NCI-H524 (cell line): ENCODE measurements at places on chromosomes 1 and 21.

DNA sequence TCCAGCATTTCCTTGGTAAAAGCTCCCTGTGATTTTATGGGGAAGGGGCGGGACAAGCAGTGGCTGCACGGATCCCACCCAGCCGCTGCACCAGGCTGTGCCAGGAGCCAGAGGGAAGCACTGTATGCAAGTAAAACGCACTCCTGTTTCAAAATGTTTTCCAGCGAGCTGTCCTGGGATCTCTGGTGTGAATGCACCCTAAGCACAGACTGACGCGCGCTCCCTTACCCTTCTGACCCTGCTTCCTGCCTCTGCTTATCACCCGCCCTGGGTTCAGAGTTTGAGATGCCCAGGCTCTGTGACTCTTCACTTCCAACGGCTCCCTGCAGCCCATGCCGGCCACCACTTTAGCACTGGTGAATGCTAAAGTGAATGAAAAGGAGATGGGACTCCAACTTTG lies 131.2 kb downstream of the RHOU start:
- no peak for DNase-seq

- no peak for DNase-seq
Measured at GRCh38 chr21:29130270-29130969, at the start of gene MAP3K7CL. MAP3K7CL (plus strand) TSS chr21:29130644; CDS start chr21:29133345, 2,701 bp downstream.

GRCh38 chr21:45634511-45635183 lies 8.9 kb upstream of the PCBP3 start:
- no peak for DNase-seq

- no peak for DNase-seq
Measured at GRCh38 chr1:17851056-17851455, 95.9 kb downstream of the ACTL8 start.

DNA sequence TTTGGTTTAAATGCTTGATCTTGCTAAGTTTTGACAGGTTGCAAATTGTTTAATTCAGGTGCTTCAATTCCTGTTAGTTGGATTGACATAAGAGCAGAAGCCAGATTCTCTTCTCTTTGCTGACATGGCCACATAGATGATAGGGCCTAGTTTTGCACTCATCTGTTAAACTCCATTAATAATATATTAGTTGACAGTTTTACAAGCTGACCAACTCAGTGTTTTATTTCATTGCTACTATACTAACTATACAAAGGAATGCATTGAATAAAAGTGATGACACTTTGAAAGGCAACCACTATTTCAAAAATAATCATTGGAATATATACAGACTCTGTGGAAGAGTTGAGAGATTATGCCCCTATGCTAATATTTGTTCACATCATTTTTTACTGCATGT lies 255.6 kb upstream of the DPYD start:
- DNase-seq: no peak

- DNase-seq: no peak
Measured at GRCh38 chr1:175630076-175630475, 113.3 kb downstream of the TNR start.

DNA sequence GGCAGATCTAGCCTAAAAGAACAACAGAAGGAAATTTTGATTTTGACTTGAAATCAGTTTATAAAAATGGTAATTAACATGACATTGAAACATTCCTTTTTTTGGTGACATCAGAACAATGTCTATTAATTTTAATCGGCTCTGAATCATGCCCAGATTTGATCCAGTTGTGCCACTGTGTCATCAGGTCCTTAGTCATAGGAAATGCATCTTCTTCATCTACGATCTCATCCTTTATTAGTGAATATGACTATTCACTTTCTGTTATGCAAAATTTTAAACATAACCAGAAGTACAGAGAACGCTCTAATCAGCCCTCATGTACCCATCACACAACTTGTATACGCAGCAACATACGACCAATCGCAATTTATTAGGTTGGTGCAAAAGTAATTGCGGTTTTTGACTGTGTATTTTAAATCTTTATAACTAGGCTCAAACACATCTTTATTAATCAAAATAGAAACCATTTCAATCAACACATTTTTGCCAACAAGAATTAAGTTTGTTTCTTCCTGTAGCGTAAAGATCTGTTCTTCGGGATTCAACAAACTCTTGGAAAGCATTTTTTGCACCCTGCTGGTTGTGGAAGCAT lies 40.3 kb upstream of the TLR5 start:
- DNase-seq: no peak

- no peak for DNase-seq
Measured at GRCh38 chr1:942864-943533, 16.1 kb downstream of the NOC2L start.

GRCh38 chr21:32978331-32979270 lies 47.1 kb upstream of the OLIG2 start:
- peak; percentile 71 for DNase-seq

DNA sequence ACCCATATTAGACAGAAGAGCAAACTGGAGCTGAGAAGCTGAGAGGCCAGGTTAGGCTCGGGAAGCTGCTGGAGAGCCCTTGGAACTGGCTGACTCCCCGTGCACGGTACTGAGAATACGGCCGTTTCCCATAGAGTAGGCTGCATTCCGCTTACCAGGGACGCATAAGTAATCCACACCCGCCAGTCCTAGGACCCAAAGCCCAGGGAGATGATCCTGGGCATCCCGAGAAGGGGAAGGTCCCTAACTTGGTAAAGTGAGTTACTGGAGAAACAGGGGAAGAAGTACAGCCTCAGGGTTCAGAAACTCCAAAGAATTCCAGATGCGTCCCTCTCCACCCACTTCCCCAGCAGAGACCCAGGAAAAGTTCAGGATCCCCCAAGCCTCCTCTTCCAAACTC lies 1.3 kb downstream of the LRRC38 start:
- peak; percentile 23 for DNase-seq

GRCh38 chr1:41623736-41624135 lies 139.3 kb upstream of the EDN2 start:
- DNase-seq: no peak

DNA sequence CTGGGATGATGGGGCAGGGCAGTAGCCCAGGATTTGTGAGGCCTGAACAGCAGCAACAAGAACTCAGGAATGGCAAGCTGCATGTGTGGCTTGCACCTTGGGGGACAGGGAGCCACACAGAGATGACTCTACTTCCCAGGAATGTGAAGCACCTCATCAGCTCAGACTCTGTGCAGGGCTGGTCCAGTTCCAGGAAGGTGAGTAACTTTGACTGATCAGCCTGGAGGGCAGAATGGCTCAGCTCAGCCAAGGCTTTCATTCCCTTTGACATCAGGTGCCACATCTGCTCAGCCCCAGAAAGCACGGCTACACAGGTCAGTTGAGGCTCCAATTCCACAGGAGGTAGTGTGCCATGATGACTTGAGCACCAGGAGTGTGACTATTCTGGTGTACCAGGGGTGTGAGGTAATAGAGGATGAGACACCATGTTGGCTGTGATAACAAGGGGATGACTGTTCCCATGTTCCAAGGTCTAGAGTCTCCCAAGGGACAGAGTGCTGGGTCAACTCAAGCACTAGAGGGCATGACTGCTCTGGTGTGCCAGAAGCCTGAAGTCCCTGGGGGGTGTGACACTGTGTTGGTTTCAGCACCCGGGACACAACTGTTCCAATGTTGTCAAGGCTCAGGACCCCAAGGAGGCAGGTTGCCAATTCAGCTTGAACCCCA lies 625.8 kb upstream of the ADGRL2 start:
- no peak for DNase-seq

- DNase-seq: no peak
Measured at GRCh38 chr1:75996196-75996595, 64.0 kb upstream of the ASB17 start.

DNA sequence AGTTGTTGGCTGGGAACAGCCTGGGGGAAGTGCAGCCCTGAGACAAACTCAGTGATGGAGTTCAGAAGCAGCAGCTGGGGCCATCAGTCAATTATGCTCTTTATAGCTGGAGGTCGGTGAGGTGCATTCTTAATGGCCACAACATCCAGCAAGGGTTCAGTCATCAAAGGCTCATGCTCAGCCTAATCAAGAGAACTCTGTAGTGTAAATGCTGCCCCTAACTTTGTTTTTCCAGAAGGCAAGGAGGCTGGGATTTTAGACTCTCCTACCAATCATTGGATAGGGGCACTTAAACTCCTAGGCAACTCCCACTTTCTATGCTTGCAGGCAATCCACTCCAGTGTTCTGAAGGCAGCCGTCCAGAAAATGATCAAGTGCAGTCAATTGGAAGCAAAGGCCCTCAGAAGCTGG lies 15.0 kb upstream of the RGS4 start:
- no peak for DNase-seq

GRCh38 chr1:108502624-108503023 lies 52.5 kb downstream of the NBPF6 start:
- DNase-seq: no peak

DNA sequence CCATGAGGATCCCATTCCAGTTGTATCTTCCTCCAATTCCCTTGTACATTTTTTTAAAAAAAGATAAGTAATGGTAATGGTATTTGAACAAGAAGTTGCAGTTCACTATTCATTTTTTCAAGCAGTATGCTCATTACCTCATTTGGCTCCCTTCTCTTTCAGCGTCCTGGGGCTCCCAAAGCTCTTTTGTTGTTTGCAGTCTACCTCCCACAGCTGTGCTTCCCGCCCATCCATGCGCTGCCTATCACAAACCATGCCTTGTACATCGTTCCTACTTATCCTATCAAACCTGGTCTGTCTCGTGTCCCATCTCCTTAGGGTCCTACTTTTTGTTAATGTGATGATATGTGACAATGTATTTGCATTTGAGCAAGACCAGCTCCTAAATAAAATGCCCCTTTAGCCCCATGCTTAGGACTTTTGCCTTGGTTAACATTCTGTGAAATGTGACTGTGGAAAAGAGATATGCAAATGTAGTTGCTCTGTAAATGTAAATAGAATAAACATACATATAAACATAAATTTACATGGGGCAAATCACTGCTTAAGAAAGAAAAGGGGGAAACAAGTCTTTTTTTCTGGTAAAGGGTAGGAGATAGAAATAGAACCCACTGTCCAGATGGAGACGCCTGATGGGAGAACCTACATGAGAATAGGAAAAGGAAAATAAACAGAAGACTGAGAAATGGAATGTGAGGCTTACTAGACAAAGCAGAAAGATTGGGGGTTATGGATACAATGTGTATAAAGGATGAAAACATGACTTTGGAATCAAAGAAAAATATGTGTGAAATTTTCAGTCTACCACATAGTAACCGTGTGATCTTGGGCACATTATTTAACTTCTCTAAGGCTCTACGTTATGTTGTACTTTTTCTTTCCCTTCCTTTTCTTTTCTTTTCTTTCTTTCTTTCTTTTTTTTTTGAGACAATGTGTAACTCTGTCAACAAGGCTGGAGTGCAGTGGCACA lies 59.8 kb upstream of the PLXNA2 start:
- no peak for DNase-seq

GRCh38 chr1:191752342-191752741 lies 405.9 kb upstream of the RGS18 start:
- DNase-seq: no peak

DNA sequence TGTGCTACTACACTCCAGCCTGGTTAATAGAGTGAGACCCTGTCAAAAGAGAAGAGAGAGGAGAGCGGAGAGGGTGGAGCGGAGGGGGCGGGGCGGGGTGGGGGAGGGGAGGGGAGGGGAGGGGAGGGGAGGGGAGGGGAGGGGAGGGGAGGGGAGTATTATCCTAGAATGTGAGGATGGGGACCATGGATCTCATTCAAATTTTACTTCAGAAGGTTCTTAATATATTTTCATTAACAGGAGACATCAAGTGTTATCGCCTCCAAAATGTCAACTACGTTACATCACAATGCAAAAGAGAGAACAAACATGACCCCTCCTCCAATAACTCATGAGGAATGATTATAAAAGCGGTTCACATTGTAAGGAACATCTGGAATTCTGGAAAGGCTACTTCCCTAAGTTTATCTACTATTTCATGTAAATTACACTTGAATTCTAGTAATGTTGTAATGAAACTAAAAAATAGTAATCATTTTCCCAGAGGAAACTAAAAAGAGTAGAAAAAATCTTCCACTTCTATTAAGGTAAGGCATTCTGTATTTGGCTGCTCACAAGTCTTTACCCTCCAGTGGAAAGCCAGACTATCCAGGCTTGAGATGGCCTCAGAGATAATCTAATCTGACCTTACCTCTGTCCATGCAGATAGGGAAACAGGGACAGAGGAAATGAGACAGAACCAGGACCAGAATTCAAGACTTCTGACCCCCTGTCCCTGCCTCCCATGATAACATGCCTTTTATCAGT lies 18.8 kb upstream of the GUCA2A start:
- DNase-seq: no peak

- no peak for DNase-seq
Measured at GRCh38 chr1:93347334-93347899, 1.7 kb downstream of the DR1 start.

DNA sequence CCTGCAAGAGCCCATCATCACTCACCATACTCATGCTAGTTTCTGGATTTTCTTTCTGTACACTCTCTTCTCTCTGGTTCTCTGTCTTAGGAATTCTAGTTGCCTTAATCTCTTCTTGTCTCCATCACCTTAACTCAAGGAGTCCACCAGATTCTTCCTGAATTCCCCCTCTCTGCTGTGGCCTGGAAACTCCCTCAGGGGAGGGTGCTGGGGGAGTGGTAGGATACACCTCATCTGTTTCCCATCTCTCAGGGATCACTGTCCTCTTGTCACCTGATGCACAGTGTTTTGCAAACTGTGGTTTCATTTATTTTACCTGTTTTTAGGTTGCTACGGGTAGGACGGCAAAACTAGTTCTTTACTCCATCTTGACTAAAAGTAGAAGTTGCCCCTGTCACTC lies 6.6 kb upstream of the GNG12 start:
- DNase-seq: no peak

DNA sequence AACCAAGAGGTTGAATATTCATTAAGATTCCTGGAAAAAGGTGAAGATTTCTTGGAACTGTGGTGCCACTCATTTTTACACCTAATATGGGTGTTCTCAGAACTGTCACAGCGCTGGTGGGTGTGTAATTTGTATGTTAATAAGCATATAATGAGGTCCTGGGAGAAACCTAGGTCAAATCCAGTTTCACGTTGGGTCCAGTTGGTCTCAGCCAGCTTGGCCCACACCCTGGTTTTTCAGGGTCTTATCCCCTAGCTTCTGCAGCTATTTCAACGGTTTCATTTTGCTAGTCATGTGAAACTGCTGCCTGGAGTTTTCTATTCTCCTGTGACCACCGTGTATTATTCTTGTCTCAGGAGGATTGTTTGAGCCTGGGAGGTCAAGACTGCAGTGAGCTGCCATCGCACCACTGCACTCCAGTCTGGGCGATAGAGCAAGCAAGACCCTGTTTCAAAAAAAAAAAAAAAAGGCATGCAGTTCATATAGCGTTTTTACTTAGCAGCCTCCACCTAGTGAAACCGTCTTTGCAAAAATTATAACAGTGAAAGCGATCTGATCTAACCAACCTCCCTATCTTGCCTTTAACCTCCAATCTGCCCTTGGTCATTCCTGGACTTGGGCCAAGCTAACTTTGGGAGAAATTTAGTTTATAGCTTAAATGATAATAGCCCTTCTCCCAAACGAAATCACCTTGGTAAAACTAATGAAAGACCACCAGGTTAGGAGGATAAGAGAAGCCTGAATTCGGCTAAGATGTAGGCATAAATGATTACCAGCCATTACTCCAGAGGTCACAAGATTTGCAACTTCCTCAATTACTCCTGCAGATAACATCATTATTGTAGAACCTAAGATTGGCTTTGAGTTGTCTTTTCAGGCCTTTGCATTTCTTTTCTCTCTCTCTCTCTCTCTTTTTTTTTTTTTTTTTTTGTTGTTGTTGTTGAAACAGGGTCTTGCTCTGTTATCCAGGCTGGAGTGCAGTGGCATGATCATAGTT lies 44.0 kb downstream of the PTAFR start:
- no peak for DNase-seq
